ENCODE measurements at places on chromosomes 3 and 15.

DNA sequence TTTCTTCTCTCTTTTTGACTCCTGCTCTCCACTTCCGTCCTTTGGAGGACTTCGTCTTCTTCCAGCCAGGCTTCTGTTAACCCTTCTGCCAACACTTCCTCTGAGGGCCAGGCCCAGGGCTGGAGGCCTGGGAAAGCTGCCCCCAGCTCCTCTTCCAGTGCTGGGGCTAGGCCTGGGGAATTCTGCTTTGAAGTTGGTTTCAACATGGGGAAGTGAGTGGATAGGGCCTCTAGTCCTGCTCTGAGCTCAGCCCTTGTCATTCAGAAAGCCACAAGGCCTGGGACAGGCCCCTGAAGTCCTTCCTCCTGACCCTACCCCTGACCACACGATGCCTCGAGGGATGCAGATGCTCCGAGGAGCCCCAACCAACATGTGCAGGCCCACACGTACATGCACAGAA lies 53.9 kb upstream of the HERC1 start:
- no peak for DNase-seq

DNA sequence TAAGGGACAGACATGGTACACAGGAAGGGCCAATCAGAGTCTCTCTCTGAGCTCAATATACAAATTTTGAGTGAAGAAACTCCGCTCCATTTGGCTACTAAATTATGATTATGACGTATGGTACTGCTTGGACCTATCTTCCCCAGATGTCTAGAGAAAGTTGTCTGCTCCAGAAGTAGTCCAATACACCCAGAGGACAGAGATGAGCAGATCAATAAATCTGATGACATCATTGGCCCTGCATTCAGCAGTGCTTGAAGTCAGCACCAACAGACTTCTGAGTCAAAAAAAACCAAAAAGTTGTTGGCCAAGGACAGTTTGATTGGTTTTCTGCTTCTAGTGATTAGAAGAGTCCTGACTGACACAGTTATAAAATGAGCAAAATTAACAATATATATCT lies 19.9 kb upstream of the ARHGEF26 start:
- no peak for DNase-seq

DNA sequence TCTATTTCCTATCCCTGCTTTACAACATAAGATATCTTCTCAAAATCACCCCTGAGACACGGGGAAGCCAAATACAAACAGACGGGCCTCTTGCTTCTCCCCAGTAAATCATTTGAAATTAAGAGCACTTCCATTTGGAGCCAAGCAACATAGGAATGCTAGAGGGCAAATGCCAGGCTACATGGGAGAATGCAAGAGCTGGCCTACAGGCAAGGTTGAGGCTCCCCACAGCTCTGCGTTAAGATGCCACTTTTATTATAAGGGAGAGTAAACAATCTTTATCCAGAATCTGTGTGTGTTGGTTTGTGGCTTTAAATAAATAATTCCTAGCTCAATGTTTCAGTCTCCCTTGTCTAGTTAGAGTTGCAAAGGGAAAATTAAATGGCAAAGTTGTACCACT lies 305.1 kb upstream of the KCNH8 start:
- no peak for DNase-seq

DNA sequence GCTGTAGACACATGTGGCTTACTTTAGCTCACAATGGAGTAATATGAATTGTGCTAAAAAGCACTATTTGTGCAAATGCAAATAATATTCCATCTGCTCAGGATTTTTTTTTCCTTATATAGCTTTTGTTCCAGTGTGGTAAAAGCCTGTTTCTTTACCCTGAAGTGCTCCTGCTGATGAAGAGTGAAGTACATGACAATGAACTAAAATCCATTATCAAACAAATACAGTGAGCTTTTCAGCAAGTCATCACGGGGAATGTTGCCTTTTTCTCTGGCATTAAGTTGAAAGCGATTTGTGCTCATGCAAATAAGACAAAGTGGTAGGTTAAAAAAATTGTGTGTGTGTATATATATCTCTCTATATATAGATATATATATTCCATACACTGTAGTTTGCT lies 28.6 kb upstream of the CCDC39 start:
- no peak for DNase-seq

- no peak for DNase-seq
Observed at GRCh38 chr3:127112796-127113570, 79.9 kb upstream of the PRR23E start.

- DNase-seq: no peak
Observed at GRCh38 chr3:72733676-72734075, 114.6 kb downstream of the SHQ1 start.

DNA sequence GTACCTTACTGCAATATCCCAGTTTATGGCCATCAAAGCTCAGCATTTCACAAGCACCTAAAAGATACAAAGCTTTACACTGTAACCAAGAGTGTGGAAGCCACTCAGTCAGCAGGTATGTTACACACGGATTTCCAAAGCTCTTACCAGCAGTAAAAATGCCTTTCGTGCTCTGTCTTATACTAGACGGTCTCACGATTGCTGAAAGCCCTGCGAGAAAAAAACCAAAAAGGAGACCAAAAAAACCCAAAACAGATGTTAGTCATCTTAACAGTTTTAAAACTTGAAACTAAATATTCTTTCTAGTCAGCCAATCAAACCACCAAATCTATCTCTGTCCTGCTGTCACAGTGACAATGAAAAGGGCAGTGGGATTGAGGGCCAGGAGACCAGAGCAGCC lies 39.0 kb downstream of the TAMM41 start:
- DNase-seq: no peak

GRCh38 chr3:13282986-13283876 lies 136.9 kb downstream of the NUP210 start:
- DNase-seq: peak; percentile 71

GRCh38 chr15:40345867-40346578 lies 4.8 kb upstream of the PHGR1 start:
- DNase-seq: no peak

GRCh38 chr15:41125063-41125669 lies 9.1 kb upstream of the INO80 start:
- DNase-seq: no peak

- DNase-seq: no peak
Observed at GRCh38 chr3:37814547-37814946, 47.1 kb upstream of the CTDSPL start.

DNA sequence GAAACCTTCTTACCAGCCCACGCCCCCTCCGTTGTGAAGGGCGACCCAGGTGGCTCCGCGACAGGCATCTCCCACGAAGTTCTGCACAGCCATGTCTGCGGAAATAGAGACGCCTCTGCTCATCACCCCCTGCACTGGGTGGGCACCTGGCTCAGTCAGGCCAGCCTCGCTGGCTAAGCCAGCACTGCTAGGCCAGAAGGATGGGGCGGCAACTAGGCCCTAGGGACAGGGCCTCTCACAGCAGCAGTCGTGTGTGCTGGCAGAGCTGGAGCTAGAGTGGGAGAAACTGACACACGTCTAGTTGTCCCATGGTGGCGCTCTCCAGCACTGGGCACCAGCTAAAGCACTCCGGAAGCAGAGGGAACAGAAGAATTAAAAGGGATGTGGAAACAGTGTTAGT lies 12.5 kb upstream of the ZXDC start:
- DNase-seq: no peak

- DNase-seq: no peak
Observed at GRCh38 chr3:14174483-14174882, 3.9 kb downstream of the XPC start.

- no peak for DNase-seq
Observed at GRCh38 chr15:98164986-98165385, 204.5 kb downstream of the ARRDC4 start.

- DNase-seq: no peak
Observed at GRCh38 chr3:141482245-141482922, 4.4 kb upstream of the RASA2 start.

DNA sequence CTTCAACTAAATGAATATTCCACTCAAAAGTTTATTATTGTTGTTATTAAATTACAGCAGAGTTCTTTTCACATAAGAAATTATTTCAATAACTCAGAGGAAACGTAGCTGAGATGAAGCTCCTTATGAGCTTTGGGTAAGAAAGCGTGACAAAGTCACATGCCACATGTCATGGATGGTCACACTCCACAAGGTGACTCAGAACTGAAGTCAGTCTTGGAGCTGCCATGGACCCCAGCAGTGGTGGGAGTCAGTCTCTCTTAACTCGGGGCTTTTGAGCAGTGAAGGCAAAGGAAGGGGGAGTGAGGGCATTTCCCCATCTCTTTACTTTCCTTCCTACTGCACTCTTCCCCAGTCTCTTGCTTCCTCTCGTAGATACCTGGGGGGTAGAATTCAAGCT lies 87.5 kb upstream of the FAM3D start:
- no peak for DNase-seq

- no peak for DNase-seq
Observed at GRCh38 chr3:158685159-158685558, 12.7 kb upstream of the LXN start.

DNA sequence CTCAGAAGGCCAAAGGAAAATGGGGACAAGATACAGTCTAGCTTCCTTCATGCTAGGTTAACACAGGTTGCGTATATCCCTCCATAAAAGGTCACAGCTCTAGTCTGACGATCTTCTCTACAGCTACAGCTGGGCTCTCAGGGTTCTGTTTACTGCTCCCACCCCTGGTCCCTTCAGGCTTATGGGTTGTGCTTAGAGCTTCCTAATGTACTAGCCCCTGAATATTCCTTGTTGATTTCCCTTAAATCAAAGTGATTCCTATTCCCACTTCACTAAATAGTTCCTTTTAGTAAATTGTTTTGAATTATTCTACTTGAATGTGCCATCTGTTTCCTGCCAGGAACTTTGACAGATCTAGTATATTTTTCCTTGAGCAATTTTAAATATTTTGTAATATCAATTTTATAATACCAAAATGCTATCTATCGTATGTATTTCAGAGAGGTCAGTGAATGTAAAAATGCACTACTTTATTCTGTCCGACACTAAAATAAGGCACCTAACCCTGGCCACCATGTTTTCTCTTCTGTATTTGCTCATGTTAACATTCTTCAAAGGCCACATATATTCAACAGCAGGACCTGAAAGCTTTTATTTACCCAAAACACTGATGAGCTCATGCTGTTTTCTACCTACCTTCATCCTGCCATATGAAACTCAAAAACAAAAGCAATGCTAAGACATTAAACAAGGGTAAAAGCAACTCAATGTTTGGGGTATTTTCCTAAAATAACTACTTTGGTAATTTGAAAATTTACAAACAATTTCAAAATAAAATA lies 92.8 kb upstream of the TGFBR2 start:
- DNase-seq: no peak

GRCh38 chr15:41921639-41922038 lies 27.8 kb upstream of the SPTBN5 start:
- no peak for DNase-seq

DNA sequence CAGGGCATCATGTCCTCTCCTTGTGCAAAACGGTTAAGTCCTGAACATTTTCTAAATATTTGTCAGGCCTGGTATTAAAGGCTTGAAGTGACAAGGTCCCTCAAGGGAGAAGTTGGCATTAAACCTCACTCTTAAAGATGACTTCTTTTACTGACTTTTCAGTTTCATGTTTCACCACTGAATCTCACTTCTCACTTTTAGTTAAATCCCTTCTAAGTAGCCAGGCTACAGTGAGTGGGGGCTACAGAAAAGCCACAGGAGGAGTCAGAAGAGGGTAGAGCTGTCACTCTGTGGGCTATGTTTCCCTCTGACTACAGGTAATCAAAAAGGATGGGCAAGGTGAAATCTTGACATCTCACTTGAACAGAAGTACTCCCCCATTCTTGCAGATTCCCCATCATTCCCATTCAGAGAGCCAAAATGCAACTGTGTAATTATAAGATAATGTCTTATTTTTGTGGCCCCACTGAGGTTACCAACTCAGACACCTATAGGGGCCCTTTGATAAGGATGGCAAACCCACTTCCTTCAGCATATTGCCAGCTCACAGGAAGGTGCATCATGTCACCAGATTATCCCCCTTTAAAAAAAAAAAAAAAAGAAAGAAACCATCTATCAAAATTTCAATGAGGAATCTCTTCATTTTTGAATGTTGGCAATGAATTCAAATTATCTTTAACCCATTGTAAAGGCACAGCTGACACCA lies 790.1 kb upstream of the CFAP20DC start:
- DNase-seq: no peak

DNA sequence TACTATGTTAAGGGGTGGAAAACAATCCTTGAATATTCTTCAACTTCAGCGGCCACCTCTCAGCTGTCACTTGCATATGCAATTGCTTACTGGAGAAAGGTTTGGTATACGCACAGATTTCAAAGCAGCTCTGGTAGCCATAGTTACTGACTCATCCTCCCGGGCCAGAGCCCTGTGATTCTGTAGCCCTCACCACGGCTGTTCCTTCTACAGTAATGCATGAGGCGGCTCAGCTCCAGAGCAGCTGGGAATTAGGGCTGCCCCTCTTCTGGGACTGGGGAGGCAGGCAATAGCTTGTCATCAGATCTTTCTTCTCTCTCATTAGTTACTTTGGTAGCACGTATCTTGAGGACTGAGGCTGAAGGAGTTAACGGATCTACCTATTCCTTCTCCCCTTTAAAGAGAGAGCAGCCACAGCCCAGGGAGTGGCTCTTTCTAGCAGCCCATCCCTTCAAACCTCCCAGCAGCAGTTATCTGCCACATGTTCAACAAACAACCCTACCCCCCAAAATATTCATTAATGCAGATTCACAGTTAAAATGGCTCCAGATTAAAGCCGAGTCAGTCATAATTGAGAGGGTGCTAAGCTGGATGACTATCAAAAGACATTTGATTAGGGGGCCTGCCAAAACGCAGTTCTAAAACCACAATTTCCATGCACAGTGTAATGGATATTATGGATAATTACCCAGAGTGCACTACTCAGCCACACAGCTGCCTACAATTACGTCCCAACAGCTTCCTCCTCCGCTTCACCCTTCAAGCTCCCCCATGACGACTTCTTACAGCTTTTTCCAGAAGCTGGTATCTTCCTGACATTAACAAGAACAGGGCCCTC lies 54.7 kb downstream of the ETV5 start:
- peak; percentile 73 for DNase-seq

- DNase-seq: no peak
Observed at GRCh38 chr3:122754929-122755328, 38.7 kb downstream of the HSPBAP1 start.

DNA sequence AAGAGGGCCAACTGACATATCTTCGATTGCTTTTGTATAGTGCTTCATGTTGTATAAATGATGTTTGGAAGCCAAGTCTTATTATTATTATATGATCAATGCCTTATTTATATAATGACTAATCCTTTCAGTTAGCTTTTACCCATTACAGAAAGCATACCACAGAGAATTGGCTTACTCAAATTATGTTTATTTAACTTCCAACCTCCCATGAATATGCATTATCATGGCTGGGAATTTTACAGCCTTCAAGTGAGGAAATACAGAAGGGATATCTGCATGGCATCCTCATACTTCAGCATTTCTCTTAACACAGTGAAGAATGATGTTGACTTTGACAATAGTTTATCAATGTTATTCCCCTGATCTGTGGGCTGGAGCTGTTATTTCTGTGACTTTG lies 225.9 kb upstream of the GAP43 start:
- DNase-seq: no peak

GRCh38 chr3:14117468-14118399 lies 6.9 kb downstream of the CHCHD4 start:
- no peak for DNase-seq
